ENCODE measurements at places on chromosomes 5 and 9.

DNA sequence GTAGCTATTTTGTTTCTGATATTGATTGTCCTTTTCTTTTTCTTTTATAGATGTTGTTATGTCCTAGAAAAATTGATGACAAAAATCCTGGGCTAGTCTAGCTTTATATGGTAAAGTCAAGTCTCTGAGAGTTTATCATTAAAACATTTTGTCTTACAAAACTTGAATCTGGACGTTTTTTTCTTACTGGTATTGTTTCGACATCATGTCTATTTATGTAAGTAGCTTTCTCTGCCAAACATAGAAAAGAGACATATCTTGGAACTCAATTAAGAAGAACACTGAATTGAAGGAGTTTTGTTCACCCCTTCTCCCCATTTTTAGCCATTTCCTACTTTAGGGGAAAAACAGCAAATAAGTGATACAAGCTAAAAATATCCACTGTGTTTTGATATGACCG, 151.5 kb downstream of the ISOC1 start:
- DNase-seq, result no peak

DNA sequence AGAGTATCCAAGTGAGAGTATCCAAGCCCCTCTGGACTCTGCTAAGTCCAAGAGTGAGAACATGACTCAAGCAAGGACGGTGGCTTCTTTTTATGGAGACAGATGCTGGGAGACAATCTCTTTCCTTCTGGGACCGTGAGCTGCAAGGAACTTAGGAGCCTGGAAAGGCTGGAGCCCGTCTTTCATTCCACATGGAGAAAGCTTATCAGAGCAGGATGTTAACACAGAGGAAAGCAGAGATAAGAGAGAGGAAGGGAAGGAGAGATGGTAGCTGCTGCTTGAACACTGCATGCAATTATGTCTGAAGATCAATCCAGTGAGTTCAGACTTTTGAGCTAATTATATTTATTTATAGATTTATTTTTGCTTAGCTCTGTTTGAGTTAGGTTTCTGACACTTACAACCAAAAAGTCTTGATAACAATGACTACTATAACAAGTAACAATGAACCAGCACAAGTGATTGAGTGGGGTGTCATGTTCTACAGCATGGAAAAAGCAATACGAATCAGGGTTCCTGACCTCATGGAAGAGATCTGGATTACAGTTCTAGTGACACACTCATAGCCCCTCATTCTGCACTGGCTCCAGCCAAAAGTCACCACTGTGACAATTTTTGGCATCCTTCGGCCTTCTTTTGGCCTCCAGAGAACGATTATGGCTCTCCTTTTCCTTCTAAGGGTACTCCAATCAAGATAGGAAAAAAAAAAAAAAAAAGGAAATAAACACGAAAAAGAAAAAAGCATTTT, 71.5 kb downstream of the PRLR start:
- DNase-seq, result no peak

GRCh38 chr9:114883709-114884108, 46.7 kb downstream of the TNFSF8 start:
- DNase-seq, result no peak

- no peak for DNase-seq
Measured at GRCh38 chr5:18944771-18945170, 1043.2 kb downstream of the CDH18 start.

GRCh38 chr5:96751203-96752169, 56.3 kb downstream of the ERAP1 start:
- no peak for DNase-seq

DNA sequence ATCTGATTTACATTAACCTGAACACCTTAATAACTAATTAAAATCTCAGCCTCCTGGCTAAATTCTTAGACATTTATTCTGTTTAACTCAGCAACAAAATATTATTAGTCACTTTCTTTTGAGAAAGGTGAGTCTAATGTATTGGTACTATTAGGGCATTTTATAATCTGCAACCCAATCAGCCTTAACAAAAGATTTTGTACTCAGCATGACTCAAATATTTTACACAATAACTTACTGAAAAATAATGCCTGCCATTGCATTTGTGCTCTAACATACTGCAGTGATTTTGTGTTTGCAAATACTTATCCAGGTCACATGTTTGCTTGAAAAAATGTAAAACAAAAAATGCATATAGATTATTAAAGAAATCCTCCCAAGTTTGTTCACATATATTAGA, 1129.9 kb downstream of the TAF11L14 start:
- no peak for DNase-seq

DNA sequence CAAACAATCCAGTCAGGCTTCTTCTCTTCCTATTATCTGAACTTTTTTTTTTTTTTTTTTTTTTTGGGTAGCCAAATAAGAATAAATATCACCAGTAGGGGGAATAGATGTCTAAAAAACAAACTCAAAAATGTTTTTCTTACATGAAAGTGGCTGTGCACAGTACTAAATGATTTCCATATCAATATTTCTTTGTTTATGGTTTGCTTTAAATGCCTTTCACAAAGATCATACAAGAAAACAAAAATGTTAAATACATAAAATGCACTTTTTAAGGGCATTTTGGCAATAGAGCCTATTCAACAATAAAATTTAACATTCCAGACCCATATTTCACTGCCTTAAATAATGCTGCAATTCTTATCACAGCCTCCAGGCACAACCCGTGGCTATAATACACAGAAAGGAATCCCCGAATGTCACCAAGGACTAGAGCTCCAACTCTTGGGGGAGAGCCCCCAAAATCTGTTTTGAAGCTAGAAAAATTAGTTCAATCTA, 91.1 kb upstream of the TBCA start:
- DNase-seq, result no peak

DNA sequence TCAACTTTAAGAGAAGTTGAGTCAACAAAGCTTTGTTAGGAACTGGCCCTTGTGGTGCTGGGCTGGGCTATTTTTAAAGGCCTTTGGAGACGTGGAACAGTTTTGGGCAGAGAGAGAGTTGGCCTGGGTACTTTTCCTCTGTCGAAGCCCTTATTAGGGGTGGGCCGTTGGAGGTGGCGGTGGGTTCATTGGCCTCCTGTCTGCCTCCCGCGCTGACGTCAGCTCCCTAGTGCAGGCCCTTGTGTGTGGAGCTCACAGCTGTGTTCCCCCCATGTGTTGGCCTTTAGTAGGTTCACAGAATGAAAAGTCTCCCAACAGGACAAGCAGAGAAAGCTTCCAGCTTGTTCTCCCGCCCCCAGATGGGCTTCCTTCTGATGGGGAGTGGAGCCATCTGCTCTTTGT, 2.7 kb downstream of the NCS1 start:
- DNase-seq, result no peak

DNA sequence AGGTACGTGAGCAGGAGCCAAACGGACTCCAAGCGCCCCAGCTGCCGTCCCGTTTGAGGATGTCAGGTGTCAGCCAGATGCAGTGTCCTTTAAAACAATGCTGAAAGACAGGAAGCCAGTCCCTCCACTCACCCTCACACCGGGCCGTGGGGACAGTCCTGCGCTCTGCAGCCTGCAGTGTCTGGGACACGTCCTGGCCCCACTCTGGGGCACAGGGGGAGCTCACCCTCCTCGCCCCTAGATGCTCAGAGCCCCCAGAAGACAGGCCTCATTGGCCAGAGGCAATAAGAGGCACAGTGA, 79.7 kb downstream of the ZNF354C start:
- no peak for DNase-seq

DNA sequence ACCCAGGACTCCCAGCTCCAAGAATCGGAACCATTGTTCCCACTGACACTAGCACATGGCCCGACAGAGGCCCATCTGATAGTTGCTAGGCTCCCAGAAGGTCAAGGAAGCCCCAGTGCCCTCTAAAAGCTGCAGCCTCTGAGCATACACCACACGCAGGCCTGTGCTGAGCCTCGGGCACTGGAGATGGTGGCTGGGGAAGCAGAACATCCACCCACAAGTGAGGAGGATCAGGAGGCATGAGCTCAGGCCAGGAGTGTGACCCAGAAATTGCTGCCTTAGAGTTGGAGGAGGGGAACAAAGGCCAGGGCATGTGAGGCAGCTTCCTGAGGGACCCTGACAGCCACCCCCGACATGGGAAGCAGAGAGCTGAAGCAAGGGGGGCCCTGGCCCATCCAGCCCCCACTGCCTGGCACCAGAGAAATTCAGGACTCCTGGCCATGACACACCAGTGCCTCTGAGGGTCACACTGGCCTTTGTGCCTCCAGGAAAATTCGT, 21.4 kb downstream of the IPPK start:
- no peak for DNase-seq

DNA sequence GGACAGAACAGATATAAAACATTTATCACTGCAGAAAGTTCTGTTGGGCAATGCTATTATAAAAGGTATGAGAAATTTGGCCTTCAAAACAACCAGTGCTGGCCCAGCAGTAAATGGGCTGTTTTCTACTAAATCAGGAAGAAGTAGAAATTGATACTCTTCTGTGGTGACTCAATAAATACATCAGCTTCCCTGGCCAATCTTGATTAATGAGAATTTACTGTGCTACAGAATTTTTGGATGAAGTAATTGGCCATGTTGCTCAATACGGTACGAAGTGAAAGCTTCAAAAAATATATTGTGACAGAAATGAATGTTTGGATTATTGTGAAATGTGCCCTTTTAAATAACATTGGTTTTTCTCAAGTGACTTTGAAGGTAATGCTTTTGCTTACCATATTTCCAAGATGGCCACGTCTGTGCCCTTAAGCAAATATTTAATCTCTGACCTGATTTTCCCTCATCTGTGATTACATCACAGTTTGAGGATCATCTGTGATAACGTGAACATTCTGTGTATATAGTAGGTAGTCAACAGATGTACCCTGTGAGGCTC, 4.2 kb downstream of the DNAJA1 start:
- no peak for DNase-seq

GRCh38 chr5:173178369-173178910, 34.1 kb downstream of the BNIP1 start:
- no peak for DNase-seq

DNA sequence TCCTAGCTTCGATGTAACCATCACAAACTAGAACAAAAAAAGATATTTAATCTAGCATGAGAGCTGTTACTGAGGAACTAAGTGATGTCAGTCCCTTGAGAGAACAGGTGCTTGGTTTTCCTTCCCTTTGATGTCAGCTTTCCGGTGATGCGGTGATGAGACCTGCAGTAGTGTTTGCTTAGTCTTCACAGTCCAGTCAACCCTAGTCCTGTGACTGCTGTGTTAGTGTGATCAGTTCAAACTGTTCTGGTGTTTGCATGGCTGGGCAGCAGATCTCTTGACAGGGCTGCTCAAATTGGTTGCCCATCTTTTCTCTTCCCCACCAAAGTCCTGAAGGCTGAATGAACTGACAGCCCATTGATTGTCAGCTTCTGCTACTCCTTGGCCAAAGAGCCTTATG, 608.6 kb upstream of the DAB2 start:
- no peak for DNase-seq

DNA sequence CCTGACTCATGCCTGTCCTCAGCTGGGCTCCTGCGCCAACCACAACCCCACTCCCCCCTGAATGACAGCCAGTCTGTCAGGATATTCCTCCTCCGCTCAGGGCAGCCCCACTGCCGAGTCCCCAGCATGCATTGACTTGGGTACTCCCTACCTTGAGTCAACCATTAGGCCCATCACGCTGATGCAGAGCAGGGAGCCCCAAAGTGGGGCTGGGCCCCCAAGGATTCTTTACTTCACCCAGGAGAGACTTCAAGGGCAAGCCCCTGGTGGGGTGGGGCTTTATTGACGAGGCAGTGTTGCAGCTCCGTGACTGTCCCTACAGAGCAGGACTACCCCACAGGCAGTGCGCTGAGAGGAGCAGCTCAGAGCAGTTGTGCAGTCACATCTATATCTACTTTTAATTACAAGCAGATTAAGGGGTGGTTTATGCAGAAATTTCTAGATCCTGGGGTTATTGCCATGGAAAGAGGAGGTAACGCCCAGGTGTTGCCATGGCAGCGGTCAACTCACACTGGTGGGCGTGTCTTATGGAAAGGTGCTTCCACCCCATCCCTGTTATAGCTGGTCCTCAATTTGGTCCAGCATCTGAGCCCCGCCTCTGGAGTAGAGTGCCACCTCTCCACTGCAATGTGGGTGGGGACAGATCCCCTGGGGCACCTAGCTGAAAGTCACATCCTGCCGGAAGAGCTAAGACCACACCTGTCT, 32.1 kb upstream of the FCN1 start:
- DNase-seq, result no peak

DNA sequence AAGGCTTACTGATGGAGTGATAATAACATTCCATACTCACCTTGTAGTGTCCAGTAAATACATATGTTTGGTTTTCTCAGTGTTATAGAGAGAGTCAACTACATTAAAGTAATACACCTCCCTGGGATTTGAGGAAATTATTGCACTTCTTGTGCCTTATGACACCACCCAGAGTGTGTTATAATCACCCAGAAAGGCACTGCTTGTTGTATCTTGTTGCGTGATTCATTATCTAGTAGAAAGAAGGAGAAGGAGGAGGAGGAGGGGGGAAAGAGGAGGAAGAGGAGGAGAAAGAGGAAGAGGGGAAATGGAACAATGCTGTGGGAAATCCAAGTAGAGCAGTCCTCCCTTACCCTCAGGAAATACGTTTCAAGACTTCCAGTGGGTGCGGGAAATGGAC, 661.8 kb upstream of the WWC1 start:
- no peak for DNase-seq

DNA sequence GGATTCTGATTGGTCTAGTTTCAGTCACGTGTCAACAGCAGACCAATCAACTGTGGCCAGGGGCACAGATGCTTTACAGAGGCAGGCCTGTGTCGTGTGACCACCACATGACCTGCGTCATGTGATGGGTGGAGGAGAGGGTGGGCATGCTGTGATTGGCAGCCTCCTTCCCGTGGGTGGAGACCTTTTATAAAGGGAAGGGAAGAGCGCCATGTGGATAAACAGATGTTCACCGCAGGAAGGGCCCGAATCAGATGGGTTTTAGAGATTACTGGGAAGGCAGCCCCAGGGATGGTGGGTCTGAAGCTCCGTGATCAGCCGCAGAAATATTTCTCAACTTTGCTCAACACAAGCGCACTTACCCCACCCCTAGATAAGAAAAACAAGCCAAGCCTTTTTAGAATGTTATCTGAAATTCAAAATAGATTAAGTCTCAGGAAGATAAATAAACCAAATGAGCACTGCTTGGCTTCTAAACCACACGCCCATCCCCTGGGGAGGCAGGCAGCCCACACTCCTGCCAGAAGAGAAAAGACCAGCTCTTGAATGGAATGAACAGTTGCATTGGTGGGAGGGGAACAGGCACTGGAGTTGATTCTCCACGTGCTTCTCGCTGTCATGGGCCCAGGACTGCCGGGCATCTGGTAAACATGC, 43.6 kb downstream of the ROPN1L start:
- DNase-seq, result no peak

Data from stimulated activated CD4-positive, alpha-beta T cell treated with anti-CD3 and anti-CD28 coated beads, Interleukin-2, amount 100 ng/mL, for 24 hours (primary cell).